ENCODE measurements at places on chromosomes 4 and X.

GRCh38 chrX:63426519-63426918, 75.4 kb upstream of the SPIN4 start:
- no peak for DNase-seq

GRCh38 chr4:114603497-114603896, 4.9 kb downstream of the UGT8 start:
- DNase-seq = no peak

GRCh38 chr4:99651811-99652485, 5.7 kb downstream of the C4orf54 start:
- no peak for DNase-seq

- DNase-seq = no peak
Measured at GRCh38 chr4:145490361-145490760, 8.7 kb downstream of the SMAD1 start.

DNA sequence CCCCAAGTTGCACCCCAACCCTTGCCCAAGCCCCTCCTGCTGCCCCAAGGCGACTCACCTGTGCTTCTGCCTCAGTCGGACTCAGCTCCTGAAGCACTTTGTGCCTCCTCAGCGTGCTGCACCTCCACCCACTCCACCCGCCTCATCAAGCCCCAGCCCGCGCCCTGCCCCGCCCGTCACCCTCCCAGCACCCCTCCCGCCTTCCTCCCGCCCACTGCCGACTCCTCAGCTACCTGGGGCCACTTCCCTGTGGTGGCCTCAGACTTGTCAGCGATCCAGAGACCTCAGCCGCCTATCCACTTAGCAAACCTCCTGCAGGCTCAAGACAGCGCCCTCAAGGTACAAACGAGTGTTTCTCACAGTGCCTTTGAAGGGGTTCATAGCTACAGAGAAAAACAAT, 19.6 kb upstream of the IQCM start:
- DNase-seq = no peak

DNA sequence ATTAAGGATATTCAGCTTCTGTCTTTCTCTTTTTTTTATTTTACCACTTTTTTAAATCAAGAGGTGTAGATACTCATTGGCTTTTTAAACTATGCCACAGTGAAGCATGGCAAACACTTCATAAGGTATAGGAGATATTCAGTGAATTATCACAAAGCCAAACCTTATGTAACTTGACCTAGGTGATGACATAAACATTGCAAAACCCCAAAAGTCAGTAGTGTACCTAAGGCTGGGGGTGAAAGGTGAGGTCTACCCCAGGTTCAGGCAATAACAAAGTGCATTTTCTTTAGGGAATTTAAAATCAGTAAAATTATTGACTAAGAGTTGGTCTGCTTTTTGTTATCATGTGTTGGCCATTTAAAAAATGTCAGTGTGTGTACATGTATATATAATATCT, 39.1 kb downstream of the CDKL5 start:
- DNase-seq = no peak

All from CD4-positive, alpha-beta T cell treated with Interleukin-4 for 4 hours (primary cell).